ENCODE measurements at places on chromosomes 6 and 20. TPM values are rescaled to one million over a fixed set of nuclear protein-coding genes. Genes with fewer than 3 reads are reported as not detected.

GRCh38 chr20:3786126-3786484, 435 bp downstream of the CENPB start:
- DNase-seq, result no peak

ENPP5 gene
- total RNA-seq, result 0.99 TPM

SLC22A3 gene
- total RNA-seq, result 21.4 TPM

RNF144B gene
- 24.4 TPM for total RNA-seq

MUC21 gene
- not detected for total RNA-seq

- no peak for DNase-seq
Observed at GRCh38 chr6:27532820-27533538, 60.1 kb upstream of the ZNF184 start.

PRSS16 gene
- 0.99 TPM for total RNA-seq

GRCh38 chr20:45032276-45032675, 66.0 kb downstream of the STK4 start:
- no peak for DNase-seq

- DNase-seq, result no peak
Observed at GRCh38 chr20:36113566-36114250, 40.8 kb upstream of the EPB41L1 start.

DNA sequence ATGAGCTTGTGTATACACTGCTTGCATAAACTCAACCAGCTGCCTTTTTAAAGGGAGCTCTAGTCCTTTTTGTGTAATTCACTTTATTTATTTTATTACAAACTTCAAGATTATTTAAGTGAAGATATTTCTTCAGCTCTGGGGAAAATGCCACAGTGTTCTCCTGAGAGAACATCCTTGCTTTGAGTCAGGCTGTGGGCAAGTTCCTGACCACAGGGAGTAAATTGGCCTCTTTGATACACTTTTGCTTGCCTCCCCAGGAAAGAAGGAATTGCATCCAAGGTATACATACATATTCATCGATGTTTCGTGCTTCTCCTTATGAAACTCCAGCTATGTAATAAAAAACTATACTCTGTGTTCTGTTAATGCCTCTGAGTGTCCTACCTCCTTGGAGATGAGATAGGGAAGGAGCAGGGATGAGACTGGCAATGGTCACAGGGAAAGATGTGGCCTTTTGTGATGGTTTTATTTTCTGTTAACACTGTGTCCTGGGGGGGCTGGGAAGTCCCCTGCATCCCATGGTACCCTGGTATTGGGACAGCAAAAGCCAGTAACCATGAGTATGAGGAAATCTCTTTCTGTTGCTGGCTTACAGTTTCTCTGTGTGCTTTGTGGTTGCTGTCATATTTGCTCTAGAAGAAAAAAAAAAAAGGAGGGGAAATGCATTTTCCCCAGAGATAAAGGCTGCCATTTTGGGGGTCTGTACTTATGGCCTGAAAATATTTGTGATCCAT, 15.3 kb downstream of the TNFAIP3 start:
- no peak for DNase-seq

NRN1 gene
- 19.7 TPM for total RNA-seq

DNA sequence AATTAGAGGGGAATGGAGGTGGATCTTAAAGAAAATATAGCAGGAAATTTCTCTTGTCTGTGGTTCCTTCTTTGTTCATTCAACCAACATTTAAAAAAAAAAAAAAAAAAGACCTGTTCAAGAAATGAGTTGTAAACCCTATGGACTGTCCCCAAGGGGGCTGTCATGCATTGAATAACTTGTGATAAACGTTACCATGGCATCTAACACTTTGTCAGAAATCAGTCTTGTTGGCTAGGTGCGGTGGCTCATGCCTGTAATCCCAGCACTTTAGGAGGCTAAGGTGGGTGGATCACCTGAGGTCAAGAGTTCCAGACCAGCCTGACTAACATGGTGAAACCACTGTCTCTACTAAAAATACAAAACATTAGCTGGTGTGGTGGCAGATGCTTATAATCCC, 381.7 kb downstream of the BCKDHB start:
- no peak for DNase-seq

- no peak for DNase-seq
Observed at GRCh38 chr20:18722371-18722770, 91.2 kb upstream of the SCP2D1 start.

- DNase-seq, result no peak
Observed at GRCh38 chr6:34383161-34383631, 9.3 kb downstream of the NUDT3 start.

DNA sequence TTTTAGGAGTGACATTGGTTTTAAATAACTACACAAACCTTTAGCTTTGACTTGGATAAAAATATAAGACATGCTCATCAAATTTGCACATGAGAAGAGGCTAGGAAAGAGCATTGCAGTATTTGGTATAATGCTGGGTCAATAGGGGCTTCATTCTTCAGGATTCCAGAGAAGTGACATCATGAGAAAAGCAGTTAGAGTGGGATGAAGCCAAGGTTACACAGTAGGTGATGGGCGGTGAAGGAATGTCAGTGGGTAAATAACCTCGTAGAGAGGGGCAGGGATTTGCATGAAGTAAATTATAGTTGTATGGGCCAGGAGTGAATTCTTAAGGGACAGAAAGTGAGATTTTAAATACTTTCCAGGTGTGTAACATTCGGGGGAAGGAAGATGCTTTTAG, 216.2 kb downstream of the RFPL4B start:
- DNase-seq, result no peak

DNA sequence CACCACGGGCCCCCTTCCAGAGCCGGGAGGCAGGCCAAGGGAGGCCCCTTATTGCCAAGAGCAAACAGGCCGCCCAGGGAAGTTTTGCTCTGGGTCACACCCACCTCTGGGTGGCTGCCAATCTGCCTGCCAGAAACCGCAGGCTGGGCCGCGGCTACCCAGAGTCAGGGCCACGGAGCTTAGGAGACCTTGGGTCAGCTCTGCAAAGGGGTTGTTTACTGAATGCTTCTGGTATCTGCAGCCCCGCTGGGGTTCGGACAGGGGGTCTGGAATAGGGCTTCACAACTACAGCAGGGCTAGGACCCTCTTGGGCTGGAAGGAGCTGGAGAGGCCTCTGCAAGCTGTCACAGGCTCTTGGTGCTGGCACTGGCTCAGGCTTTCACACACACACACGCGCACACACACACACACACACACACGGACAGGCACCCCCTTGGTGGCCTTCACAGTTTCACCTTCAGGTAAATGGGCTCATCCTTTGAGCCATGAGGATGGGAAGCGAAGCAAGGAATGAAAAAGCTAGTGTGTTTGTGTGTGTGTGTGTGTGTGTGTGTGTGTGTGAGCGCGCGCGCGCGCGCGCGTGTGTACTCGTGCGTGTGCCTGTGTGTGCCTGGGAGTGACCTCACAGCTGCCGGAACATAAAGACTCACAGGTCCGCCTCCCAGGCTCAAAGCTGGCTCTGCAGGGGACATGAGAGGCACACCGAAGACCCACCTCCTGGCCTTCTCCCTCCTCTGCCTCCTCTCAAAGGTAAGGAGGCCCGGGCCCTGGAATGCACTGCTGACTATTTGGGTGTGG, at the start of gene CCN5:
Gene CCN5, plus strand, starts transcription at position 669 of the 798 bp plus-strand sequence. Its CDS starts 22 bp downstream, at position 691.
- peak; percentile 25 for DNase-seq

VWA7 gene
- 0.99 TPM for total RNA-seq

DNA sequence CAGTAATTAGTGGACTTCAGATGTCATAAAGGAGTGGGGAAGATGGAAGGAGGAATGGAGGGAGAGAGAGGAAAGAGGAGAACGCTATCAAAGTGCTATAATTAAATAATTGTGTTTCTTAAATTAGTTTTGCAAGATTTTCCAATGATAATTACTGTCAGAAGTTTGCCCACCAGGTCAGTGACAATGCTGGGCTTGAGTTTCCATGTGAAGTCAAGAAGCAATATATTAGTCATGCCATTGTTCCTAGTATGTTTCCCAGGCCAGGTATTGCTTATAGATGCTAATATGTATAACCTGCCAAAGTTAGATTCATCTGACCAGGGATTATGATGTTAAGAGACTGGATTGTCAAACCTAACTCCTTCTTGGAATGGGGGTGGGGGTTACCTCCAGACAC, 131.9 kb downstream of the GJA10 start:
- no peak for DNase-seq

DNA sequence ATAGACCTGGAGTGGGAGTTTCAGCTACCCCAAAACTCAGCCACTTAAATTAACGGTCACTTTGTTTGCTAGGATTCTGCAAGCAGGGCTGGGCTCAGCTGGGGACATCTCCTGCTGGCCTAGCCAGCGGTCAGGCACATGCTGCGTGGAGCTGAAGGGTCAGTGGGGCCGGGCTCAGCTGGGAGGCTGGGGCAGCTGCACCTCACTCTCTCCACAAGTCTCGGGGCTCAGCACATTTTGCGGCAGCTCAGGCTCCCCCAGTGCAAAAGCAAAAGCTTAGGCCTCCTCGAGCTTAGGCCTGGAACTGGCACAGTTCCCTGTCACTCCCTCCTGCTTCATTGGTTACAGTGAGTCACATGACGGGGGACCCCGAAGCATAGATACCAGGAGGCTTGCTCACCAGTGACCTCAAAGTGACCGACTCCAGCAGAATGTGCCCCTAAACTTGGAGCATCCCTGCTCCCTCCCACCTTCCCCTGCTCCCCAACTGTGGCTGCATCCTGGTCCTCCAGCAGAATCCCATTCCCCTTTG, 80.6 kb upstream of the CST7 start:
- DNase-seq, result no peak

SLC17A1 gene
- total RNA-seq, result not detected

DNA sequence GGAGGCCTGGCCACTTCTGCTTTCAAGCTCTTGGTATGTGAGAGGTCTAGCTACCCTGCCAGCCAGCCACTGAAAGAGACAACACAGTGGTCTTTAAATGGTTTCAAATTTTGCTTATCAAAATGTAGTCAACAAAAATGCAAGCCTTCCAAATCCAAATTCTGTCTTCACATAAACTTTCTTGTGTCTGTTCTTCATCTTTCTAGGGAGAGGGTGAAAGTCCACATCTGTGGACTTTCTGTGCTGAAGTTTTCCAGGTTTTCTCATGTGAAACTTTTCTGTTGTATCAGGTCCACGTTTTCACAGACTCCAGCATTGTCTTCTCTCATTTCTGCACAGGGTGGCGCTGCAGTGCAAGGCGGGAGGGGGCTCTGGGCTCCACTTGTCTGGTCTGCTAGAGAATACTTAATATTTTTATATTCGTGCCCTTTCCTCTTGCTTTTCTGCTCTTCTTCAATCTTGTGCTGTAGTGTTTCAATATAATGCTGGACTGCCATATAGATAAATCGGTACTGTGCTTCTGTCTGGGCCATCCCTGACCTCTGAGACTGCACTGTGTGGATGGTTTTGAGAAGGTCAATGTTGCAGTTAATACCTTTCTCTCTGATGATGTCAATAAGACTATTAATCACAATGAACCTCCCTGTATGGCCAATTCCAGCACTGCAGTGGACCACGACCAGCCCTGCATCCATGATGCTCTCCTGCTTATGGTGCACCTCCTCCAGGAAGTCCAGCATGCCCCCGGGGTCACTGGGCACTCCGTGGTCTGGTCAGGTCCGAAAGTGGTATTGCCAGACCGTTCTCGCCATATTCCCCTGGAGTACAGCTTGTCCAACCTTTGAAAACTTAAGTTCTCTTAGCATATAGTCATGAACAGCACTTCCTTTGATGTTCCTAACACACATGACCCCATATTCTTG, 161.6 kb upstream of the TNFAIP3 start:
- peak; percentile 26 for DNase-seq

GRCh38 chr6:81696524-81696923, 56.0 kb downstream of the TENT5A start:
- no peak for DNase-seq

SLC22A7 gene
- total RNA-seq, result not detected

- peak; percentile 78 for DNase-seq
Observed at GRCh38 chr6:45714741-45715507, 300.7 kb downstream of the CLIC5 start.

DNA sequence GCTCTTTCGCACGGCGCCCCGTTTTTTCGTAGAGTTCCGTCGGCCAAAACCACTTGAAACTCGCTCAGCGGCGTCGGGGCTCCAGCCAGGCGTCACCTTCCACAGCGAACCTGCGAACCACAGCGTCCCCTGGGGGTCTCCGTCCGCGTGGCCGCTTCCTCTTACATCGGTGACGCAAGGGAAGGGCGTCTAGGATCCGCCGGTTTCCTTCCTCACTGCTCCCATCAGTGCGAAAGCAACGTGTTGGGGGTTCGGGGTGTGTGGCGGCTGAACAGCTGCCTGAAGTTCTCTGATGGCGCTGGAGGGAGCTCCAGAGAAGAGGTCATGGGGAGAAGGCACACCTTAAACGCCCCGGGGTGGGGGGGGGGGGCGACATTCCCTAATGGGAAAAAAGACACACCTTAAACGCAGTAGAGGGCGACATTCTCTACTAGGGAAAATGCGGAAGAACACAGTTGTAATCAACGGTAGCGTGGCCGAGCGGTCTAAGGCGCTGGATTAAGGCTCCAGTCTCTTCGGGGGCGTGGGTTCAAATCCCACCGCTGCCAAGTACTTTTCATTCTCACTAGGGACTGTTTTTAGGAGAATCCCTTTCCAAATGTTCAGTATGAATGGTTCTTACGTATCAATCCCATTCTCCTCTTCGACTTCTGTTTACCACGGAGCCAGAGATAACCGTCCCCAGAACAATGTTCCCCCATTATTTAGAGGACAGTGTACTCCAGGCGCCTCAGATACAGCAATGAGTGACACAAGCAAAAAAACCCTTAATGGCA, 16.4 kb downstream of the ZNF311 start:
- no peak for DNase-seq

- DNase-seq, result no peak
Observed at GRCh38 chr6:10300071-10300470, 114.8 kb downstream of the TFAP2A start.

- no peak for DNase-seq
Observed at GRCh38 chr6:155100591-155100990, 105.5 kb downstream of the TIAM2 start.

DNA sequence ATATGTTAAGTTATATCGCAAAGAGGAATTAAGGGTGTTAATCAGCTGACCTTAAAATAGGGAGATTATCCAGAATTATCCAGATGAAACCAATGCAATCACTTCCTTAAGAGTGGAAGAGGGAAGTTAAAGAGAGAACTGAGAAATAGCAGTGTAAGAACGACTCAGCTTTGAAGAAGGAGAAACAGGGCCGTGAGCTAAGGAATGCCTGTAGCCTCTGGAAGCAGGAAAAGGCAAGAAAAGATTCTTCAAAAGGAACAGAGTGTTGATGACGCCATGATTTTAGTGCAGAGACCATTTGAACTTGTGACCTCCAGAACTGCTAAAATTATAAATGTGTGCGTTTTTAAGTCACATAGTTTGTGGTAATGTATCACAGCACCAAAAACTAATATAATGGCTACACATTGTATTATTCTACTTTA, 32.7 kb downstream of the ILRUN start:
- DNase-seq, result no peak

DNA sequence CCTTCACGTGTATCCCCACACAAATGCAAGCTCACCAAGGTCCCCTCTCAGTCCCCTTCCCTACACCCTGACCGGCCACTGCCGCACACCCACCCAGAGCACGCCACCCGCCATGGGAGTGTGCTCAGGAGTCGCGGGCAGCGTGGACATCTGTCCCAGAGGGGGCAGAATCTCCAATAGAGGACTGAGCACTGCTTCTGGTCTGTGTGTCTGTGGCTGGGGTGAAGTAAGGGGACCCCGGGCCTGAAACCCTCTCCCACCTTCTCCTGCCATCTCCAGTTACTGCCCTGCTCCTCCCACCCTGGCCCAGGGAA, 8.3 kb downstream of the MYL9 start:
- no peak for DNase-seq

GRCh38 chr6:10163203-10163962, 251.5 kb downstream of the TFAP2A start:
- no peak for DNase-seq

MAK gene
- total RNA-seq, result 0.10 TPM

- DNase-seq, result peak; percentile 81
Observed at GRCh38 chr20:53171065-53171464, 198.9 kb downstream of the TSHZ2 start.

GRCh38 chr6:7919871-7920270, 9.3 kb upstream of the TXNDC5 start:
- DNase-seq, result no peak

Data from skin of body (tissue), 3 donors.